NCI-H524 treated with DMSO at 0.1 percent for 48 hours (cell line): ENCODE measurements at places on chromosomes 6 and 20.
A peak's percentile ranks its signal among the peaks of the same experiment; 100 is the strongest.

DNA sequence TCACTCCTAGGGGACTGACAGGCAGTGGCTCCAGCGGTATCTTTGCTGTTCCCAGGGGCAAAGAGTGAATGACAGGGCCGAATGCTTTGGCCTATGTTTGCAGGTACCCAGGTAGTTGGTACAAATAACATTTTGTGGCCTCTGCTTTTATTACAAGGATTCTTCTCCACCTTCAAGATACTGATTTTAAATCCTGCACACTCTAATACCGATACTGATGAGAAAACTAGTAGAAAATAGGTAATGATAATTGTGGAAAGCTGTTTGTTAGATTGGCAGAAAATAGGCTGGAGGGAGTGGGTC is 772 bp downstream of the HINT3 start:
- DNase-seq: no peak

GRCh38 chr20:19528286-19529030 is 229.6 kb upstream of the RIN2 start:
- no peak for DNase-seq

- no peak for DNase-seq
Observed at GRCh38 chr6:131213501-131213990, 78.3 kb downstream of the AKAP7 start.

- DNase-seq: no peak
Observed at GRCh38 chr6:116073765-116074440, 13.2 kb upstream of the FRK start.

- no peak for DNase-seq
Observed at GRCh38 chr20:51363378-51363777, 179.1 kb downstream of the NFATC2 start.

GRCh38 chr20:57746832-57747404 is 37.1 kb upstream of the PMEPA1 start:
- DNase-seq: no peak

DNA sequence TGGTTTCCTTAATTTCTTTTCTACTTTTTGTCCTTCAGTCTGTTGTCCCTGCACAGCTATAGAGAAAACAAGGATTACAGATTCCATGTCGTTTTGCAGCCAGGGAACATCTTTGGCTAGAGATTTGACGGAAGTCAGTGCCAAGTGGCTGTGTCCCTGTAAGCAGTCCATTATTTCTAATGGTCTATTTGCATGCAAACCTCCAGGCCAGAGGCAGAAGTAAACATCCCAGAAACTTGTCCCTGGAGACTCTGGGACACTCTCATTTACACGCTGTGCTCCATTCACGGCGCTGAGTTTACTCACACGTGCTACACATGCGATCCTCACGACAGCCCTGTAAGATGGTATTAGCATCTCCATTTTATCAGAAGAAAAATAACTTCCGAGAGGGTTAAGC is 355.5 kb downstream of the PRKN start:
- no peak for DNase-seq

GRCh38 chr20:397432-398237 is 10.5 kb upstream of the RBCK1 start:
- no peak for DNase-seq

DNA sequence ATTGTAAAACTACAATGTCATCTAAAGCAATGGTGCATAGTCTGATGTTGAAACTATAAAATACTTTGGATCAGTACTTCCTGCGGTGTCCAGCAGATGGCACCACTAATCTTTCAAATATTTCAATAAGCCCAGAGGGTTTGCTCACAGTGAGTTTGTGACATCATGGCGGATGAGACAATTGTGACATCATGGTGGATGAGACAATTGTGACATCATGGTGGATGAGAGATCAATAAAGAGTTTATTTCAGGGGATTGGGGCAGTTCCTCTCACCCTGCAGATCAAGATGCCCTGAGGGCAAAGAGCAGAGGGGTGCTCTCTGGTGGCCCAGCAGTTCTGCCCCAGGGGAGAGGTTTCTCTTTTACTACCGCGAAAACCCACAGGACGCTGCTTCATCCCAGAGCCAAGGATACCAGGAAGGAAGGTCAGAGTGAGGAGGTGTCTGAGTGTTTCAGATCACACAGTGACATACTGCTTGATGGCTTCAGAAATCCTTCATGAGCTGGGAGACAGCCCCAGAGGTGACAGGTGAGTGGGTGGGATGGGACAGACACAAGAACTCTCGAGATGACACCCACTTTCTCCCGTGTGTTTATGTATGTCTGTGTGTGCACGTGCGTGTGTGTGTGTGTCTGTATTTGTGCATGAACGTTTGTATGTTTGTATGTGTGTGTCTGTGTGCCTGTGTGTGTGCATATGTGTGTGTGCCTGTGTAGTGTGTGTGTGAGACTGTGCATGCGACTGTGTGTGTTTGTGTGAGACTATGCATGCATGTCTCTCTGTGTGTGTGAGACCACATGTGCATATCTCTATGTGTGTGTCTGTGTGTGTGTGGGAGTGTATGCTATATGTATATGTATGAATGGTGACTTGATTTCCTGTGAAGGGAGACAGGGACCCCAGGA is 7.3 kb upstream of the ULBP2 start:
- DNase-seq: peak; percentile 20

GRCh38 chr6:144582939-144583613 is 297.9 kb downstream of the UTRN start:
- DNase-seq: peak; percentile 71

- DNase-seq: no peak
Observed at GRCh38 chr6:54390362-54390761, 82.1 kb downstream of the TINAG start.

- no peak for DNase-seq
Observed at GRCh38 chr20:60210779-60211617, 252.8 kb downstream of the CDH26 start.

- DNase-seq: no peak
Observed at GRCh38 chr6:75102301-75102700, 103.6 kb downstream of the COL12A1 start.

DNA sequence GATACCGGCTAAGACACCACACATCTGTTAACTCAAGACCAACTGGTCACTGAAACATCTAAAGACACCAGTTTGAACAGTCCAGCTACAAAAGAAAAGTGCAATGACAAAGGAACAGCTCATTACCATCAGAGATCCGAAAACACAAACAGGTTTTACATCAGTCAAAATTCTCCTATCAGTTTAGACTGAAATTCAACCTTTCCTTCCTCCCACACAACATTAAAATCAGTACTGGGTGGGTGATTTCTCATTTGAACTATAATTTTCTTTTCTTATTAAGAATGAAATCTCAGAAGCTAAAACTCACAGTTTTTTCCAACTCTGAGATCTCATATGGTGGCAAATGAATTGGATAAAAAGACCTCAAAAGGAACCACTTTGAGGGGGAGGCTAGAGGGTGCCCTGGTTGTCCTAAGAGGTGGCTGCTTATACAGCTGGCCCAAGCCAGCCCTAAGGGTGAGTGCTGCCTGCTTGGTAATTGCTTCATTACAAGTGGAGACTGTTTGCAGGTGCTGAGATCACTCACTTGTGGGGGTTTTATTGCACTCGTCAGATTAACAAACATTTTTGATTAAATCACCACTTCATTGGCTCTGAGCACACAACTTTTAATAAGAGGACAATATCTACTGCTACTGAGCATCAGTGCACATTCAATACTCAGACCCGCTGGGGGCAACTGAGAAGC is 4.3 kb downstream of the CCDC167 start:
- no peak for DNase-seq

DNA sequence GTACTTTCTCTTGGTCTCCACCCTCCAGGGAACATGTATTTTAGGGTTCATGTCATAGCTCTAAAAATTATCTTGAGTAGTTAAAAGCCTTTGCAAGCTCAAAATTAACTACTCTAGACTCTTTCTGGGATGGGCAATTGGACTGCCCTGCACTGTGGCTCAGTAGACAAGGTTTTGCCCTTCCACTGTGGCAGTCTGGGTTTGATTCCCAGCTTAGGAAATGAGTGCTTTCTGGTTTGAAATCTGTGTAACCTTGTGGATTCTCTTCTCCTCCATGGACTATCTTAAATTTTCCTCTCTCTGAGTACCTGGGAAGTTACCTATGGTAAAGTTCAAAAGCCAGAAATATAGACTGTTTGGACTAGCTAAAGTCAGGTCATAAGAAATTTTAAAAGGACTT is 94.6 kb upstream of the UST start:
- DNase-seq: no peak

- DNase-seq: no peak
Observed at GRCh38 chr20:15111654-15112053, 774.2 kb upstream of the FLRT3 start.

DNA sequence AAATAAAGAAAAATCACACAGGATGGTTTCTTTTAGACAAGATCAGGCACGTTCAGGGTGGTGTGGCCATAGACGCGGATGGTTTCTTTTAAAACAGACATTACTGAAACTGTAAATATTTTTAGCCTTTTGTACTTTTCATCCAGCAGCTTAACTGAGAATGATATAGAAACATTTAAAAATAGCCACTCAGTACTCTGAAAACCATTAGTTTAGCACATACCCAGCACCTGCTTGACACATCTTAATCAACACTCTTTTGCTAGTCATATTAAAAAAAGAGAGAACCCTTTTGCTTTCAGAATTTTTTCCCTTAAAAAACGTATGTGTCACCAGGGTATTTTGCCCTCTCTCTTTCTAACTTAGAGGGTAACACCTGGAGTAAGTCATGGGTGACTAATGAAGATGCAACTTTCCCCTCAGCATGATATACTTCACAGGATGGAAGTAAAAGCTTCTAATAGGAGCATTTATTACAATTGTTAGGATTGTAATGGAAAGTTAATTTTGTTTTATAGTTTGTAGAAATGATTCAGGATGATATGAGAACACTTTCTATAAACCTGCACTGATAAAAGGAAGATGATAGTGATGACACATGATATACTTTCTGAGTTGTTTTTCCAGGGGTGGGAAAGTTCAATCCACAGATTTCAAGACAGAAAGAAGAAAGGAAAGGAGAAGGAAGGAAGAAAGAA is 45.2 kb downstream of the BACH2 start:
- DNase-seq: no peak
